ENCODE measurements at places on chromosomes 2 and 18.

DNA sequence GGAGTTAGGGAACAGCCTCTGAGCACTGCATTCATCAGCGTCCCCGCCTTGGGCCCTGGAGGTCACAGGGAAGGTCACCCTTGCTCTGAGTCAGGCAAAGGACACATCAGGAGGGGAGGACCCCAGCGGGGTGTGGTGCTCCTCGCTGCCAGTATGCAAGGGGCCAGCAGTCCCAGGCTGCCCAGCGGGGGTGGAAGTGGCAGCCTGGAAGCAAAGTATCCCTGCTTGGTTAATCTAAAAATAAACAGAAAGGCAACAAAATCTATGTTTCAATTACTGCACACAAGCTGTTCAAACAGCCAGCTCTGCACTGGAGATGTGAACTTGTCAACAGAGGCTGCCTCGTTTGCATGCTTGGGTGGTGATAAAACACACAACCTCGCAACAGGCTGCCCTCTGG is 164.1 kb downstream of the KLHL29 start:
- no peak for DNase-seq

- DNase-seq = no peak
Measured at GRCh38 chr2:38128653-38129052, 52.7 kb upstream of the CYP1B1 start.

DNA sequence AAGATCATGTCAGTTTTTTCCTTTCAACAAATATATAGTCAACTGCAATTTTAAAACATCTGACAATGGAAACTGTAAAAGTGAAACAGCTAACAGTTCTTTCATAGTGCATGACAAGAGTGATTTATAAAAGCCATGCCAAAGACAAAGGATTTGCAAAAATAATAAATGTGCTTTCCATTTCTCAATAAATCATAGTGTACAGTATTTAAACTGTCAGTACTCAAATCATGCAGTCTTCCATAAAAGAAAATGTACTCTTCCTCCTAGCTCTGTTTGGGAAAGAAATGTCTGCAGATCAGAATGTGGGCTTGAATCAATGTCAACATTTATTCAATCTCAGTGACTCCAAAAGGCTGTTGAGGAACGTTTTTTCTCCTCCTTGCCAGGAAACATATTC is 131.7 kb upstream of the PDE1A start:
- no peak for DNase-seq

- DNase-seq = no peak
Measured at GRCh38 chr18:56202678-56203077, 435.7 kb downstream of the TXNL1 start.

Data from AG09319 (cell line).